Activated naive CD4-positive, alpha-beta T cell treated with anti-CD3 and anti-CD28 coated beads, Interleukin-2, amount 10 ng/mL, durations not matched to agents 7 days and 5 days (primary cell): ENCODE measurements at places on chromosomes 3 and 15.

GRCh38 chr3:45100981-45101407 is 45.2 kb downstream of the CDCP1 start:
- H3K27me3 ChIP-seq, result peaks cover 69% of the 10 kb centered on the region
- peaks cover 20% of the 10 kb centered on the region for H3K36me3 ChIP-seq
- H3K4me3 ChIP-seq, result no peak overlapping the region
- H3K4me1 ChIP-seq, result peaks cover 40% of the 10 kb centered on the region
- H3K27ac ChIP-seq, result no peak overlapping the region

- H3K36me3 ChIP-seq, result peaks cover 2% of the 10 kb centered on the region
- no peak overlapping the region for H3K27ac ChIP-seq
- no peaks in the 10 kb centered on the region for H3K4me1 ChIP-seq
- H3K27me3 ChIP-seq, result no peaks in the 10 kb centered on the region
- DNase-seq, result no peak
- H3K4me3 ChIP-seq, result no peak overlapping the region
Observed at GRCh38 chr15:34376856-34377255, 9.9 kb upstream of the LPCAT4 start.

DNA sequence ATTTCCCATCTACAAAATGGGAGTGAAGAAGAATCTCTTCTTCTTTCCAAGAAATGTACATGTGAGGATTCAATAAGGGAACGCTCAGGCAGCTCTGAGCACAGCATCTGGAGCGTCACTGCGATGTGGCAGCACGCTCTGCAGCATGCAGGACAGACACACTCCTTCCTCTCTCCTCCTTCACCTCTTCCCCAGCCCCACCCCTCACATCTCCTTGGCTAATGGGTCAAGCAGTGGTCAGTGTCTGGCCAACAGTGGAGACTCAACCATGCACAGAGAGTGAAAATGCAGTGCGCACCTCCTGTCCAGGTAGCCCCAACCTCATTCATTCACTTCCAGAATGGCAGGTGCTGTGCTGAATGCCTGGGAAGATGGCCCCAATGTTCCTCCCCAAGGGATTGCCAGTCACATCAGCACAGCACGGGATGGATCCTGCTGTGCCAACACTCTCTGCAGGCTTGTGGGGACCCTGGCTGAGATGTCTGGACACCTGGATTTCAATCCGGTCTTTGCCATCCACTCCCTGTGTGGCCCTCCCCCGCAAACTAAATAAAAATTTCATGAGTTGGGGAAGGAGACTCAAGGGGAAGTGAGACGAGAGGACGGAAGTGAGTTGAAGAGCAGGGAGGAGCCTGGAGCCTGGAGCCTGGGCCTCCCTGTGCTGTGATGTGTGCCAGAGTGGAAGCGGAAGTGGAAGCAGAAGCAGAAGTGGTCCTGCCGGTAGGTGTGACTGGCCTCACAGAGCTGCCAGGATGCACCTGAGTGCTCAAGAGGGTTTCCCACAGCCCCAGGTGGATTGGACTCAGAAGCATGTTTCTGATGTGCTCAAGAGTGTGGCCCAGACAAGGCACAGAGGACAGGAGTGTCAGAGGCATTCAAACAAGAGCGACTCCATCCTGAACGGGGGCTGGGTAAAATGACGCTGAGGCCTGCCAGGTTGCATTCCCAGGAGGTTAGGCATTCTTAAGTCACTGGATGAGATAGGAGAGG is 163.9 kb downstream of the SMAD6 start:
- no peak overlapping the region for H3K27ac ChIP-seq
- no peak for DNase-seq
- no peak overlapping the region for H3K4me3 ChIP-seq
- peaks cover 12% of the 10 kb centered on the region for H3K4me1 ChIP-seq
- H3K36me3 ChIP-seq, result no peaks in the 10 kb centered on the region

DNA sequence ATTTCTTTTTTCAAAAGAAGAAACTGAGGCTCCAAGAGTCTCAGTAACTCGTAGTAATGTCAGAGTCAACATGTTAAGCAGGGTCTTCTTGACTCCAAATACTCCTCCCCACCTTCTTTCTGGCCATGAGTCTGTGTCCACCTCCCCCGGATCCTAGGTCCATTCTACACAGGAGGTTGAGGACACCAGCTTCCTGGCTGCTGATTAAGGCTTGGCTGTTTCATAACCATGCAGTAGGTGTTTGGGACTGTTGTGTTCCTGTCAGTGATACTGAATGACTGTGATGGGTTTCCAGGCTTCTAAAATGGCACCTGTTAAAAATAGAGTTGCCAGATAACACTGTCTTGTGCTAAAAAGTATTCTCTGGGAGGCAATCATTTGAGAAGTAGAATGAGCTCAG is 130.8 kb upstream of the IL12A start:
- no peak overlapping the region for H3K4me3 ChIP-seq
- DNase-seq, result no peak
- H3K4me1 ChIP-seq, result no peaks in the 10 kb centered on the region
- no peaks in the 10 kb centered on the region for H3K36me3 ChIP-seq

- peaks cover 36% of the 10 kb centered on the region for H3K27me3 ChIP-seq
- H3K36me3 ChIP-seq, result no peaks in the 10 kb centered on the region
- DNase-seq, result no peak
- no peak overlapping the region for H3K4me3 ChIP-seq
- peaks cover 15% of the 10 kb centered on the region for H3K4me1 ChIP-seq
Observed at GRCh38 chr3:186246941-186247340, 115.1 kb downstream of the DGKG start.

GRCh38 chr15:64089543-64090280 is 3.9 kb downstream of the CIAO2A start:
- peaks cover 42% of the 10 kb centered on the region for H3K36me3 ChIP-seq
- DNase-seq, result no peak
- H3K4me3 ChIP-seq, result no peak overlapping the region

DNA sequence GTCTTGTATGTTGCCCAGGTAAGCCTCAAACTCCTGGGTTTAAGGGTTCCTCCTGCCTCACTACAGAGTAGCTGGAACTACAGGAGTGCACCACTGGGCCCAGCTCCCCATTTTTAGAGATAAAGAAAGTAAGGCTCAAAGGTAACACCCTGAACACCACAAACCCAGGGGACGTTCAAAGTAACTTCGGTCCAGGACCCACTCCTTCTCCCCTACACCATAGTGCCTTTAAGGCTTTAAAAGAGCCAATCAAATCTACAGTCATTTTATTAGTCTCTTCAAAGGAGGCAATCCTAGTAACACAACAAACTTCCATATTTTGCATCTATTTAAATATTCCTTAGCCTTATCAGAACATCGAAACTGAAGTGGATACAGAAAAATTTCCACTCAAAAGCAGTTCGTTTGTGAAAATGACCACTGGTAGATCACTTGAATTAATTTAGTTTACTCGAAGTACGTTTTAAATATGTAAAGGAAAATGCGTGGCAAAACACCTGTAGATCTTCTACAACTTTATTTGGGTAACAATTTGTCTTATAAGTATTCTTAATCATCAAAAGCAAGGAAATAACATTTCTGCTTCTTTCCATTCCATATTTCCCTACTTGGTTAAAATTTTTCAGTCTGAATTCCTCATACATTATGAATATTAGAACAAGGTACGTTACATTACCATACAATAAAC is 1.8 kb downstream of the STAG1 start:
- H3K27me3 ChIP-seq, result peaks cover 4% of the 10 kb centered on the region
- peak overlapping the region; percentile 97 for H3K27ac ChIP-seq
- no peak for DNase-seq
- peaks cover 54% of the 10 kb centered on the region for H3K4me1 ChIP-seq
- peak overlapping the region; percentile 76 for H3K4me3 ChIP-seq

DNA sequence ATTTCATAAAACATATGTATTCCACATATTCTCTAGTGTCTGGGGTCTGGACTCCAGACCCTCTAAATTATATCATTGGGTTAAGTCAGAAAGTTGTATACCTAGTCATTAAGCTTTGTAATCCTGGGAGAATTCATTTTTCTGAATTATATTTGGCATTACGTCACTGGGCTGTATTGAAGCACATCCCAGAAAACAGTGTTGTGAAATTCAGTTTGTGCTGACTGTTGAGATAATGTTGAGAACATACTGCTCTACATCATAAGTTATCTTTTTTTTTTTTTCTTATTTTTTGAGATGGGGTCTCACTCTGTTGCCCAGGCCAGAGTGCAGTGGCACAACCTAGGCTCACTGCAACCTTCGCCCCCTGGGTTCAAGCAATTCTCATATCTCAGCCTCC is 153.1 kb upstream of the STT3B start:
- H3K4me1 ChIP-seq, result peaks cover 14% of the 10 kb centered on the region
- no peaks in the 10 kb centered on the region for H3K27me3 ChIP-seq
- no peak for DNase-seq
- H3K27ac ChIP-seq, result no peak overlapping the region

DNA sequence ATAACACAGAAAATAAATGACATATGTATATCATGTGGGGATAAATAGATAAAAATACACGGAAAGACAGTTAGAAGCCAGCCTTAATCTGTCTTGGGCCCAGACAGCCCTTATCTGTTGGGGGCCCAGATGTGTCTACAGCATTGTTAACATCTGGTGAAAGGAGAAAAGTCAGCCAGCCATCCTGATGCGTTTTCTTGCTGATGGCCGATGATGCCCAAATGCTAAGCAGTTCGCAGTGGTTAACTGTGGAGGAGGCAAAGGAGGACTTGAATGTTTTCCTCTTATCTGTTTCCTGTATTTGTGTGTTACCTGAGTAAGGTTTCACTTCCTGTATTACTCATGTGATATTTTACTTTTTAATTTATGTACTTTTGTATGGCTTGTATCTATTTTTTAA is 46.2 kb downstream of the NOX5 start:
- H3K27me3 ChIP-seq, result peaks cover 10% of the 10 kb centered on the region
- DNase-seq, result peak; percentile 32
- no peaks in the 10 kb centered on the region for H3K36me3 ChIP-seq
- no peak overlapping the region for H3K4me3 ChIP-seq
- no peak overlapping the region for H3K27ac ChIP-seq

DNA sequence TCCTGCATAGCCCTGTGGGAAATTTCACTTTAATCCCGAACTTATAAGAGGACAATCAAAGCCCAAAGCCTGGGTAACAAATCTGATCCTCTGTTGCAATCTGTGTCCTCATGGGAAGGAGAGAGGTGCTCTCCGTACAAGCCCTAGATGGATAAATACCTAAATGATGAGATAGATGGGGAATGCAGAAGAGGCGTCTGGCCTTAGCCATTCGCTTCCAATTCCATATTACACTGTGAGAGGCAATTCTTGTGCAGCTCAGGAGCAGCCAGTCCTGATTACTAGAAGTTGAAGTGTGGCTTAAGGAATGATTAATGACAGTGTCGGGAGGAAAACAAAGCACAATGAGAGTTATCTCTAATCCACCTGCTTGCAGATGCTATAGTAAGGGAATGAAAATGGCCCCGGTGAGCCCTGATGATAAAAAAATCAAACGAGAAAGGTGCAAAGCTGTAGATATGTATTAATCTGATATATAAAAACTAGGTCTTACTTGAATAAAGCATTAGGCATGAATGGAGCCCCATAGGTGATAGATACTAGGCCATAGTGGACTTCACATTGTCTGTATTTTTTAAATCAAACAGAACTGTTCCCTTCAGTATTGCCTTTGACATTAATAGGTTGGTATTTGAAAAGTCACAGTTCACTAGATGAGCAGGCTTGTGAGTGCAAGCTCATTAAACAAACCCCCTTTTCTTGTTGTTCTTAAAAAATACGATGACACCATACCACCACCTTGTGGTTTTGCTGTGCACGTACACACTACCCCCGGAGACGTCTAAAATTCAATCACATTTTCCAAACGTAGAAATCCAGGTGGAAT is 54.2 kb upstream of the TMCO5A start:
- H3K27ac ChIP-seq, result no peak overlapping the region
- no peaks in the 10 kb centered on the region for H3K4me1 ChIP-seq
- H3K27me3 ChIP-seq, result no peaks in the 10 kb centered on the region
- no peaks in the 10 kb centered on the region for H3K36me3 ChIP-seq
- no peak overlapping the region for H3K4me3 ChIP-seq
- no peak for DNase-seq

GRCh38 chr3:138800248-138800647 is 34.5 kb downstream of the PIK3CB start:
- H3K27ac ChIP-seq, result no peak overlapping the region
- peaks cover 7% of the 10 kb centered on the region for H3K4me1 ChIP-seq
- peaks cover 6% of the 10 kb centered on the region for H3K36me3 ChIP-seq
- H3K27me3 ChIP-seq, result no peaks in the 10 kb centered on the region

DNA sequence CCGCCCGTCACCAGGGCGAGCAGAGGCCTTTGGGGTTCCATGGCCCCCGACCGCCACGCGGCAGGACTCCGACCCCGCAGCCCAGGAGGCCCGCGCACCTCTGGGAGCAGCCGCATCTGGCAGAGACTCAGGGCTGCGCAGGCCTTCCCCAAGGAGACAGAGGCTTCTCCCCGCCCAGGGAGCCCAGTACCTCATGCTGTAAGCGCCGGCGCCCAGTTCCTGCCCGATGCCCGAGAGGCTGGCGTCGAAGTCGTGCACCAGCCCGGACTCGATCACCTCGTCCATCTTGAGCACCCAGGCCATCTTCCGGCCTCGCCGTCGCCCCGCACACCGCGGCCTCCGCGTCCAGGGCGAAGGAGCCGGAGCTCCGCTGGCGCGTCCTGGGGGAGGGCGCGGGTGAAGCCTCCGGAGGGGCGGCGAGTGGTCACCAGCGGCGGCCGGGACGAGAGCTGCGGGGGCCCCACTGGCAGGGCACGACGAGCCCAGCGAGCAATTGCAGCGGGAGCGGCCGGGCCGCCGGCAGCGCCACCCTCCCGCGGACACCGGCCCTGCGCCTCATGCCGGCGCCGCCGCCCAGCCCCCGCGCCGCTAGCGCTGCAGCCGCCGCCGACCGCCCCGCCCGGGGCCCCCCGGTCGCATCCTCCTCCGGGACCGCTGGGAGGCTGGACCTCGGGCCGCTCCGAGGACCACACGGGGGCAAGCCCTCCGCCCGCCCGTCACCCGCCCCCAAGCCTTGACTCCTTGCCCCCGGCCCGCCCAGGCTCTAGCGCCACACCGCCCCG is 468 bp downstream of the UBP1 start:
- H3K27me3 ChIP-seq, result no peaks in the 10 kb centered on the region
- peaks cover 52% of the 10 kb centered on the region for H3K4me1 ChIP-seq
- peaks cover 11% of the 10 kb centered on the region for H3K36me3 ChIP-seq
